Kidney (tissue), 22 donors: ENCODE measurements at places on chromosomes 6 and 20. TPM values are rescaled to one million over a fixed set of nuclear protein-coding genes. Genes with fewer than 3 reads are reported as not detected.

FAM83B gene
- 12.7 TPM for total RNA-seq

GRCh38 chr20:41098703-41099250 is 38.6 kb upstream of the PLCG1 start:
- H3K27ac ChIP-seq, result no peak overlapping the region
- no peak overlapping the region for H3K4me3 ChIP-seq
- no peak for DNase-seq
- H3K36me3 ChIP-seq, result peaks cover 6% of the 10 kb centered on the region
- H3K4me1 ChIP-seq, result no peaks in the 10 kb centered on the region
- H3K27me3 ChIP-seq, result no peaks in the 10 kb centered on the region

GRCh38 chr6:142361779-142362750 is 60.3 kb downstream of the ADGRG6 start:
- H3K36me3 ChIP-seq, result no peaks in the 10 kb centered on the region
- no peak overlapping the region for H3K4me3 ChIP-seq
- DNase-seq, result peak; percentile 51

DNA sequence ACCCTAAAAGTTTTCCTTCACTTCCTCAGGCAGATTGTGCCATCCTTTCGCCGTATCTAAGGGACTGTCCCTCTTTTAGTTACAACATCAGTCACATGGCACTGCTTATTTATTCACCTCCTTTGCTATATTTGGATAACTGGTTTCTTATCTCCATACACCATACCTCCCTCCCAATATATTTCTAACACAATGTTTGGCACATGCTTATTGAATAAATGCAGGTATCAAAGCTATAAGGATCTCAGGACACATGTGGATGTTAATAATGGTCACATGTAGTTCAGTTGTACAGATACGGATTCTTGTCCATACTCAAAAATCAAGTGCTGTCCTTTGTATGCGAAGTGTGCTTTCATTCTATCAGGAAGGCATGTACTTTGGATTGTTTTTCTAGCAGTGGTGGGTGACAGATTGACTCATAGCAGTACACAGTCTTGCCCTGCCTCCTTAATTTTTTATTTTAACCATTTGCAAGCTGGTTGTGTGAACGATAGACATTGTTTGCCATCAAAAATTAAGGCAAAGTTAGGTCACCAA is 407.1 kb upstream of the RUNX2 start:
- no peaks in the 10 kb centered on the region for H3K27me3 ChIP-seq
- H3K27ac ChIP-seq, result no peak overlapping the region
- H3K4me3 ChIP-seq, result no peak overlapping the region
- no peak for DNase-seq
- no peaks in the 10 kb centered on the region for H3K4me1 ChIP-seq
- no peaks in the 10 kb centered on the region for H3K36me3 ChIP-seq

ABHD16B gene
- not detected for total RNA-seq

DNA sequence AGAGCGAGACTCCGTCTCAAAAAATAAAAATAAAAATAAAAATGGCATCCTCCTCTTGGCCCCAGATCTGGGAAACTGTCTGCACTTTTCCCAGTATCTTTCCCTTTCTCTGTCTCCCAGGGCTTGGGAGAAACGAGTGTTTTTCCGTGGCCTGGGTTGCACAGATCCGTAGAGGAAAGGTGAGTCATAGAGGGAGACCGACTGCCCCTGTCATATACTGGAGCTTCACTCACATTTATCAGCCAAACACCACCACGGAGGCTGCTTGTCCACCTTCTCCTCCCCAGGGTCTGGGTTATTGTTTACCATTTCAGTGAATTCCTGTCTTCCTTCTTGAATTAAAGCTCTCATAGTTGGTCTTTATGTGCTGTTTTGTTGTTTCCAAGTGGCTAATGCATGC is 31.9 kb upstream of the EIF2S2 start:
- H3K4me1 ChIP-seq, result no peaks in the 10 kb centered on the region
- H3K36me3 ChIP-seq, result no peaks in the 10 kb centered on the region
- no peak for DNase-seq
- no peaks in the 10 kb centered on the region for H3K27me3 ChIP-seq
